Tibial nerve (tissue), 4 donors: ENCODE measurements at places on chromosomes 3 and 15. TPM values are rescaled to one million over a fixed set of nuclear protein-coding genes. Genes with fewer than 3 reads are reported as not detected.

The CPNE9 gene
- not detected for total RNA-seq

The NR1I2 gene
- total RNA-seq = not detected

The GOLGA6L2 gene
- total RNA-seq = not detected

The DMXL2 gene
- total RNA-seq = 49.6 TPM

The SNURF gene
- 2.1 TPM for total RNA-seq

The THUMPD3 gene
- 21.6 TPM for total RNA-seq

The TRH gene
- not detected for total RNA-seq

The PLA2G4E gene
- not detected for total RNA-seq

The CCDC33 gene
- total RNA-seq = not detected

The SPATA12 gene
- total RNA-seq = not detected
